ENCODE measurements at places on chromosomes 2 and 18. TPM values are rescaled to one million over a fixed set of nuclear protein-coding genes. Genes with fewer than 3 reads are reported as not detected.

GRCh38 chr18:35939138-35939537 is 33.3 kb upstream of the RMP24 start:
- no peak overlapping the region for H3K27ac ChIP-seq
- no peaks in the 10 kb centered on the region for H3K4me1 ChIP-seq
- peaks cover 1% of the 10 kb centered on the region for H3K27me3 ChIP-seq
- H3K36me3 ChIP-seq: no peaks in the 10 kb centered on the region
- no peak for DNase-seq

DNA sequence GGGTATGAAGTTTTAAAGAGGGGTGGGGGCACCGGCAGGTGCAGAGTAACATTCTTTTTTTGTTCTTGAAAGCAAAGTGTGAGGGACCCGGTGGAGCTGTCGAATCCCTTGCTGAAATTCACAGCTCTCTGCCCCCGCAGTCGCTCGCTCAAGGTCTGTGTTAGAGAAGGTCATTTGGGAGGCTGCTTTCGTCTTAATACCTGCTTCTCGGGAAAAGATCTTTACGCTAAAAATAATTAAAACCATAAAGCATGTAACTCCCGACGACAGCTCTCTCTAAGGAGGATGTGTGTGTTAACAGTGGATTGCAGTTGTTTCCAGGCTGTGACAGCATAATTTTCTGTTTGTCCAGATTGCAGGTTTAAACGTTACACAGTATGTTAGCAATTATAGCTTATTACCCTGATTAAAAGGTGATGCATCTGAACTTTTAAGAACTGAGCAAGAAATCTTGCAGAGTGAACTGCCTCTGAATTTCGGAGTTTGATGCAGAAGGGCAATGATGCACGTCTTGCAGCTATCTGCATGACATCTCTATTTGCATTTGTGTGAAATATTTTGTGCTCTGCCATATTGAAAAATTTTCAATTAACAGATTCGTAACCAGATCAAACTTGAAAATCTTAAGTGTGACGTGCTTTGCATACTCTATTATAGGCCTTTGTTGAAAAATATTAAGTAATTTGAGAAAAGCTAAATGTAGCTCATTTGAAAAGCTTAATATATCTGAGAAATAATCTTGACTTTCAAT is 954 bp downstream of the RAPGEF4 start:
- no peak overlapping the region for H3K27ac ChIP-seq
- peaks cover 57% of the 10 kb centered on the region for H3K27me3 ChIP-seq
- H3K4me1 ChIP-seq: peaks cover 6% of the 10 kb centered on the region
- H3K4me3 ChIP-seq: peak overlapping the region; percentile 48
- DNase-seq: no peak

DNA sequence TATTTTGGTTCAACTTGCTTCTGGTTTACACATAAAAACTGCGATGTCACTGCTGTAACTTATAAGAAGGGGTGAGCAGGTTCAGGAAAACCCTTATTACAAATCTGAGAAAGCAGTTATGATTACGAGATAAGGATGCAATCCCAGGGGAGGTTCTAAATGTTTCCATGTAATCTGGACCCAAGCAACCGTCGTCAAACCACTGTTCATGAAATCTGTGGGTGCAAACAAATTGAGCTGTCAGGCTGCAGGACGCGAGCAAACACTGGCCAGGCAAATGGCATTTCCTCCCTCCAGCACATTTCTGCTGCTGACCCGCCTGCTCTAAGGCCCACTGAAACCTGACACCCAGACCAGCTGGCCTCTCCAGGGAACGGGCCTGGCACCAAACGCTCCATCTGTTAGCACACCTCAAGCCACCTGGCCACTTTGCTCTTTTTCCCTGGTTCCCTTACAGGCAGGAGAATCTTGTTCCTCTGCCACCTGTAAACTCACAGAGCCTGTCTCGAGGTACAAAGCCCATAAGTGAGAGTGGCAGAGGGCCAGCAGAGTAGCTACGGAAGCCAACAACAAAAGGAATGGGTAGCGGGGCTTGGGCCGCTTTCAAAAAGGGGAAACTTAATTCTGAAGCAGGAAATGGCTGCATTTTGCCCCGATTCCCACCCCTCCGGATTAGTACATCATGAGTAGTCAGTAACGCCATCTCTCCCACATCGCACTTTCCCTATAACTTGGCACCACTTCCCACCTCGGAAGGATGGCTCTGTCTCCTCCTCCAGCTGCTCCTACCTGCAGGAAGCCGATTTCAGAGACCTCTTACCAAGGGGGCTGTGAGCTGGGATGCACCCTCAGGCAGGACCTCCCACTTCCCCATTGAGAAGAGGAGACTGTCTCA is 26.5 kb downstream of the CRACDL start:
- no peak for DNase-seq
- H3K27me3 ChIP-seq: peaks cover 30% of the 10 kb centered on the region
- H3K27ac ChIP-seq: no peak overlapping the region
- no peak overlapping the region for H3K4me3 ChIP-seq

SYT4 gene
- total RNA-seq: not detected
